Stimulated activated naive CD8-positive, alpha-beta T cell treated with anti-CD3 and anti-CD28 coated beads, Interleukin-15, Interleukin-2, amounts not matched to agents 100 U/mL and 50 U/mL, for 24 hours (primary cell): ENCODE measurements at places on chromosomes 6 and 20.

DNA sequence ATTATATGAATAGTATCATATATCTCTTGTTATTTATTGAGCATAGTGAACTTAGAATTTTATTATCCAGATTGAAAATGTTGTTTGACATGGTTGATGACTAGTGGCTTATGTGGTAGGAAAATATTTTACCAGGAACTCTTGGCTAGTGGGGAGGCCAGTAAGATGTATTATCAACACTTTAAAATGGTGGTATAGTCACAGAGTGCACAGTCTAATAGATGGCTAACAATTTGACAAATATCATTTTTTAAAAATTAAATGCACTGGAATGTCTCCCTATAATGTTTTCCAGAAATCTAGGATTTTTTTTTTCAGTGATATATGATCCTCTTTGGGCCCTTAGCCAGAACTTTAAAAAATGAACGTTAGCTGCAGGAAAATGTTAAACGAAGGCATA lies 26.9 kb upstream of the EYA4 start:
- no peak for DNase-seq

DNA sequence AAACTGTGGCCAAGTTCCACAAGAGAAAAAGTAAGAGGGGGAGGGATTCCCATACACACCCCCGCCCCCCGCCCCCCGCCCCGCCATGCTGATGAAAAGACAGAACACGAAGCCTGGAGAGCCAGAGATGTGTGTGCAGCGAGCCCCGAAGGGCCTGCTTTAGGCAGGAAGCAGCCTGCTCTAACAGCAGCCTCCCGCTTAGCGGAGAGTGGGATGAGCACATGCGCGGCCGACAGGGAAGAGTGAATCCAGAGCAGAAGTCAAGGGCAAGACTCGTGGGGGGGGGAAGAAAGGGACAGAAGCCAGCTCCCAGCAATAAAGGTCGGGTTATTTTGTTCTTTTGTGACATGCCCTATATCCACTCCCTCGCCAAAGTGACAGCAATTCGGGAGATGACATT lies 67.2 kb upstream of the PTGIS start:
- DNase-seq = no peak

DNA sequence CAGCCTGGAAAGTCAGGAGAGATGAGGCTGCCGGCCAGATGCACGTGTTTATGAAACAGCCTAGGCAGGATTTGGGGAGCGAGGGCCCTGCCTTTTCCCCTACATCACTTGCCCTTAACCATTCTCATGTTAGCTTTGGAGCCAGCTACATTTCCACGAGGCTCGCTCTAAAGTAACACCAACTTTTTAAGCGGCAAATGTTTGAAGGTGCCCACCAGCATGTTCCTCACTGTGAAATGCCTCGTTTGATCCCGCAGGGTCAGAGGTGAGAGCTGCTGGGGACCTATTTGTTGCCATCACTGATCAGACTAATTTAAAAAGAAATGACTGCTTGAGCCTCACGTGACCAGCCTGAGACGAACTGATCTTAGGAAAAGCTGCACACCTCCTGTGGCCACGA lies 51.6 kb upstream of the DACT2 start:
- DNase-seq = no peak

DNA sequence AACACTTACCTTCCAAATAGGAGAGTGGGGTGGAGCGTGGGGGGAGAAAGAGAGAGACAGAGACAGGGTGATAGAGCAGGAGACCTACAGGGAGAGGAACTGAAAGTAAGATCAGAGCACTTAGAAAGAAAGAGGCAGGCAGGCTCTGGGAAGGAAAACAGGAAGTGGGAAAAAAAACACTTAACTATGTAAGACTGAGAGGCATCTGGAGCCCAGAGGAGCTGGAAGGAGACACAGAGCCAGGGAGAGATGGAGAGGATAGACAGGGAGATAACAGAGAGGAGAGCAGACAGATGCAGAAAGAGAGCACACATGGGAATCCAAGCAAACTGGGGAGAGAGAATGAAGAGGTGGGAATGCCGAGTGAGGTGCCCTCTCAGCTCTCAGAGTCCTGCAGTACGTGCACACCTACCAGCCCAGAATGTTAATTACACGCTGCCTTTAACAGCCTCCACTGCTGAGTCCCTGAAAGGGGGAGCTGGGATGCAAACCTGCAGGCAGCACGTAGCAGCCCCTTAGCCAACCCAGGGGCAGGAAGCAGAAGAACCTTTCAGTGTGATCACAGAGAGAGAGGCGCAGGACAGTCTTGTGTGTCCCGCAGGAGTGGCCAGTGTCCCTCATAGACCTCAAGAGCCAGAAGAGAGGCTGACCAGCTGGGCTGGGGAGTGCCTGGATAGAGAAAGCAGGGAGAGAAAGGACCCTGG lies 132.7 kb upstream of the LRFN2 start:
- no peak for DNase-seq

- DNase-seq = no peak
These were observed 1021.6 kb upstream of the FLRT3 start for GRCh38 chr20:15359056-15359455.

DNA sequence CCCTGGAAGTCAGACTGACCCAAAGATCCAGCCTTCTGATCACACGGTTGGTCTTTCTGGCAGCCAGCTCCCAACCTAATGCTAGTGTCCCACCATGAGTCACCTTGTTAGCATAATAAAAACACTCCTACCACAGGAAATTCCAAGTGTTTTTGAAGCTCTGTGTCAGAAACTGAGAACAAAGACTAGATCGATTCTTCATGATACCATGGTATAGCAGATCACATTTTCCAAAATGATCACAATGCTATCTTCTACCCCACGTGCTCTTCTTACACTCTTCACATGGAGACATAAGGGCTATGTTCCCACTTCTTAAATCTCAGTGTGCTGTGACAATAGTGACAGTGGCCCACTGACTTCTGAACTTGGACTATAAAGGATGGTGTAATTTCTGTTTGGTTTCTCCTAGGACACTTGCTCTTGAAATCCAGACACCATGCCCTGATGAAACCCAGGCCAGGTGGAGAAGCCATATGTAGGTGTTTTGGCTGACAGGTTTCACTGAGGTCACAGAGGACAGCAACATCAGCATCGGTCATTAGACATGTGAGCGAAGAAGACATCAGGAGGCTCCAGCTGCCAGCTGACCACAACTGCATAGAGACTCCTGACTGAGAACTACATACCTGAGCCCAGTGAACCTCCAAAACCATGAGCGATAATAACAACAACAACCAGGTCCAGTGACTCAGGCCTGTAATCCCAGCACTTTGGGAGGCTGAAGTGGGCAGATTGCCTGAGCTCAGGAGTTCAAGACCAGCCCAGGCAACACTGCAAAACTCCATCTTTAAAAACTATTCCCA lies 57.5 kb downstream of the MKKS start:
- no peak for DNase-seq
